ENCODE measurements at places on chromosomes 4 and X.
A peak's percentile ranks its signal among the peaks of the same experiment; 100 is the strongest.

DNA sequence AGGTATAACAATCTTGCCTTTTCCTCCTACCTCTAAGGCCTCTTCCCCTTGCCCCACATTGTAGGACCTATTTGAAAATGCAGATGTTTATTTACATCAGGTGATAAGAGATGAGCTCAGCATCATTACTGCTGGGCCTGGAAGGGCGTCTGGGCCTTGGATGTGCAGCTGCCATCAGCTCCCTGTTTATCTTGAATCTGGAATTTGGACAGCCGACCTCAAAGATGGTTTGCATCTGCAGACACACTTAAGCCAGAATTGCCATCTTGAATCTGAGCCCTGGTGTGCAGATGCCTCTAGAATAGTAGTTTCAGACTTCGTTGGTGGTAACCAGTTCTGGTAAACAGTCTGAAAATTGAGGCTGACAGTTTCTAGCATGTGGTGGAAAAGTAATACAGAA, 59.0 kb downstream of the FAM193A start:
- DNase-seq = no peak

DNA sequence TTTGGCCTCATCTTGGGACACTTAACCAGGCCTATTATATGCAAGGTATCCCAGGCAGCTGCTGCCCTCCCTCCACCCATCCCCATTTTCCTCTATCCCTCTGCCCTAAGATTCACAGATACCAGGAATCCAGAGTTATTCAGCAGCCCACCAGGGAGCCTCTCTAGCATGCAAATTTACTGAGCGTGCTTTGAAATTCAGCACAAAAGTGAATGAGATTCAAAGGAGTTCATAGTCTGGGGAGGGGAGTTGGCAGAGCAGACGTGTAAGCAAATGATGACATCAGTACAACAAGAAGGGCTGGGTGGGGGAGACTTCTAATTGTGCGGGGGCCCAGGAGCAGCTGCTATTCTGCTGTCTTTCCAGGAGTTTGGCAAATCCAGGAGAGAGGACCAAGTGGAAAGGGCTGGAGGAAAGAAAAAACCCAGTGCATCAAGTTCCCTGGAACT, 1.7 kb upstream of the MTM1 start:
- DNase-seq = no peak

DNA sequence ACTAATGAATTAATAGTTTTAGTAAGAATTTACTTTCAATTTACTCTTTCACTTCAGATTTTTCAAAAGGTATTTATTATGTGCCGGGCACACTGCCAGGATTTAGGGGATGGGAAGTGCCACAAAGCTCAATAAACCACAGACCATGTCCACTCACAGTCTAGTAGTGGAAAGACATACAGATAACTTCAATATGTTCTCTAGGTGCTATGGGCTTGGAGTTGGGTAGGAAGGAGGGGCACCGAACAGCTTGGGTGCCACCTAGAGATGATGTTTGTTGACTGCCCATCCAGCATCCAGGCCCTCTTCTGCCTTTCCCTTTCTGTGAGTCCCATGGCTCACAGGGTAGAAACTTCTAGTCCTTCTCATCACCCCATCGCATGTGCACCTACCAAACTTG, 17.8 kb downstream of the MFAP3L start:
- no peak for DNase-seq

GRCh38 chr4:147736458-147736857, 4.6 kb downstream of the ARHGAP10 start:
- DNase-seq = no peak

GRCh38 chr4:153963216-153963615, 174.3 kb upstream of the SFRP2 start:
- DNase-seq = no peak

GRCh38 chr4:89273741-89274141, 33.9 kb downstream of the GPRIN3 start:
- DNase-seq = no peak

- DNase-seq = no peak
These were observed 56.9 kb downstream of the SOWAHB start for GRCh38 chr4:76841026-76841425.

DNA sequence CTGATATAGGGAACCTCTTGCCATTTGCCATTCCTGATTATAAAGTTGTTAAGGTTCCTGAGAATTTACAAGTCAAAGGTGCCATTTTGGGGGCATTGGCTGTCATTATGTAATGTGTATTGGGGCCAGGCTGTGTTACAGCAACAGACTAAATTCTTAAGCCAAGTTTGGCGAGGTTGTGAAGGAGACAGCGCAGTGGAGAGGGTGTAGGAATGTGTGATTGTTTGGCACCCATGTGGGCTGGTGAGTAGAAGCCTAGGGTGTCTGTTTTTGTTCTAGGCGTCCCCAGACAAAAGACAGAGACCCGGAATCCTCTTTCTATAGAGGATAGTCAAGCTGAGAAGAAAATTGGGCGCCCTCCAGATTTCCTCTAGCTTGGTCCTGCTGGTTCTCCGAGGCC, 2535.3 kb downstream of the PCDH7 start:
- no peak for DNase-seq

DNA sequence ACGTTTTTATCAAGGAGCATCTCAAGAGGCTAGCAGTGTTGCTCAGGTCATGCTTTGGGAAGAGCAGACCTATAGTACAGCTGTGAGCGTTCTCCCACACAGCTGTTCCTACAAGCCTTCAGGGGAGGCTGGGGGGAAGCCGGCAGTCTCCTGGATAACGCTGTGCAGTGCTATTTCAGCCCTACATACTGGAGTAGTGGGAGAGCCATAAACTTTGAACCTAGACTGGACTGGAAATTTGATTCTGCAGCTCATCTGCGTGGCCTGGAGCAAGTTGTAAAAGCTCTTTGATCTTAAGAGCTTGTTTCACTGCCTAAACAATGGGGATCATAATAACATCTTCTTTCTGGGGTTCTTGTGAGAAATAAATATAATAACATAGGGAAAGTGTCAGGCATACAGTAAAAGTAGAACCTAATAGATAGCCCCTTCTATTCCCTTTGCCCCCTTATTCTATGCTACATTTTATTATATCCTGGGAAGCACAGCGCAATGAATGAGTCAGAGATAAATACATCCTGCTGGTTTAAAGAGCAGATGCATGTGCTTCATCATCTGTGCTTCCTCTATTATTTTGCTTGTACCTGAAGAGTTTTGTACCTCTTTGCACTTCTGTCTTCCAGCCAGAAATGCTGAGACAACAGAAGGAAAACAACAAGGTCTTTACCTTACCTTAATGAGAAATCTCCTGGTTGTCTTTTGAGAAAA, 14.7 kb upstream of the AMBN start:
- DNase-seq = no peak

DNA sequence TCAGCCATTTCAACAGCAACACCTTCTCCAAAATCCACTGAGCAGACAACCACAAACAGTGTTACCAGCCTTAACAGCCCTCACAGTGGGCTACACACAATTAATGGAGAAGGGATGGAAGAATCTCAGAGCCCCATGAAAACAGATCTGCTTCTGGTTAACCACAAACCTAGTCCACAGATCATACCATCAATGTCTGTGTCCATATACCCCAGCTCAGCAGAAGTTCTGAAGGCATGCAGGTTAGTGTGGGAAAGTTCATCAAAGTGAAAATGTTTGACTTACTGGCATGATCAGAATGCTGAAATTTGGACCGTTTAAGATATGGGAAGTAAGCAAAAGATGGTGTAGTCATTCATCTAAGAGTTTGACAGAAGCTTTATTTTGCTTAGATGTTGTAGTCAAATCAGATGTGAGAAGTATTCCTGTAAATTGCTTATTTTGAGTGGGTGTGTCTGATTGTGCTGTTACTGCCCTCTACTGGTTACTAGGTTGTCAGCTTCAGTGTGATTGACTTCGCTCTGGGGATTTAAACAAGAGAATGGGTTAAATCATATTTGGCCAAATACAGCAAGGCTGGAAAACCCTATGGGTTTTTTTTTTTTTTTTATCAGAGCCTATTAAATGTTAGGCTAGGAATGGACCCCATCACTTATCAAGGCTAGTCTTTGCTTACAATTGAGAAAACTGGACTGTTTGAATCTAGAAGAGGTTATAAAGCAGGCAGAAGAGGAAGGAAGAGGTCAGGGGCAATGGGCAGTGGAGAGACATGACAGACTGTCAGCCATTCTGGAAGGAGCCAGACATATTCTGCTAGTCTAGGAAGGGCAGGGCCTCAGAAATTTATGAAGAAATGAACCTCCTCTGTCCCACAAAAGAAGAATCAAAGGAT, 130.3 kb downstream of the DIPK2B start:
- DNase-seq = peak; percentile 56

DNA sequence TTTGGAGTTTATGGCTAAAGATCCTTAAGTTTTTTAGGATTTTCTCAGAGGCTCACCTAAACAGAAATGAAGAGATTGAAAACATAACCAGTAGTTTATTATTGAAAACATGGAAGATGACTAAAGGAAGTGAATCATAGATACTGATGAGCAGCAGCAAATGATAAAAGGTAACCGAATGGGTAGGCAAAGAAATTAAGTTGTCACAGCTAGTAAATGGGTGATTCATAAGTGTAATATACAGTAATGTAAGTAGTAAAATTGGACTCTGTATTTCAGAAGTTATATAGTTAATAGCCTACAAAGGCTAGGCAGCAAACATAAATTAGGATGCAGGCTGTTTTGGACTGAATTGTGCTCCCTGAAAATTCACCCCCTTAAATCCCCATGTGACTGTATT, 59.0 kb upstream of the ADGRA3 start:
- DNase-seq = no peak

DNA sequence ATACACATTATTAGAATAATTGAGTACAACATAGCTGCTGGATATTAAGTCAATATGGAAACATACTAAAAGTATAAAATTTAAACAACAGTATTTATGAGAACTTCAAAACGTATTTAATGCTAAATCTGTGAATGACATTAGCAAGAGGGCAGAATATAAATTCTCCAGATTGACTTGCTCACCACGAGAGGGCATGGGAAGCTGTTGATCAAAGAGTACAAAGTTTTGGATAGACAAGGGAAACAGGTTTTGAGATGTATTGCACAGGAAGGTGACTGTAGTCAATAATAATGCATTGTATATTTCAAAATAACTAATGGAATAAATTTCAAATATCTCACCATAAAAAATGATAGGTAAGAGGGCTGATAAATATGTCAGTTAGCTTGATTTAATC, 768.2 kb downstream of the CENPC start:
- DNase-seq = no peak

GRCh38 chr4:76904646-76905190, 6.8 kb upstream of the SOWAHB start:
- no peak for DNase-seq

GRCh38 chr4:124727331-124727890, 14.9 kb upstream of the ANKRD50 start:
- DNase-seq = no peak

DNA sequence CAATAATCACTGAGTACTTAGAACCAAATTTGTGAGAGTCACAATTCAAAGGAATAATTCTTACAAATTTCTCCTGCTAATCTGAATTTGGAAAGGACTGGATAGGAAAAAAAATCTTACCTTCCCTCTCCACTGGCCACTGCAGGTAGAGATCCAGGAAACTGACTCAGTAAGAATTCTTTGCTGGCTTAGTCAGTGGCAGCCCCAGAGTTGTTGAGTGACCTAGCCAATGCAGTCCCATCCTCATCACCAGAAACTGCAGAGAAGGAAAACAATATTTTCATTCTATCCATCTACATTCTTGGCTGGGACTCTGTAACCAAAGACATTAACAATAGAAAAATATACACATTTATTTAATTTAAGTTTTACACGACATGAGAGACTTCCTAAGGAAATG, 572.0 kb downstream of the ADGRL3 start:
- no peak for DNase-seq

- DNase-seq = peak; percentile 7
These were observed 29.3 kb downstream of the FAM199X start for GRCh38 chrX:104195489-104196084.

DNA sequence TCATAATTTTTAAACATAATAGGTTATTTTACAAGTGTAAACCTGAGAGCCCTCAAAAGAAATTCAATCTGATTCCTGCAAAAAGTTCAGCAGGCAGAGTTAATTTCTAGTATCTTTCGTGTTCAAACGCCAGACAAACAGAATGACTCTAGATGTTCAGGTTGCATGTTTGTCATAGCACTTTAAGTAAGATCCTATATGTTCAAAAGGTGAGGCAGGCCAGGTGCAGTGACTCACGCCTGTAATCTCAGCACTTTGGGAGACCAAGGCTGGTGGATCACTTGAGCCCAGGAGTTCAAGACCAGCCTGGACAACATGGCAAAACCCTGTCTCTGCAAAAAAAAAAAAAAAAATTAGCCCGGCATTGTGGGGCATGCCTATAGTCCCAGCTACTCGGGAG, 1.1 kb upstream of the RASSF6 start:
- no peak for DNase-seq

DNA sequence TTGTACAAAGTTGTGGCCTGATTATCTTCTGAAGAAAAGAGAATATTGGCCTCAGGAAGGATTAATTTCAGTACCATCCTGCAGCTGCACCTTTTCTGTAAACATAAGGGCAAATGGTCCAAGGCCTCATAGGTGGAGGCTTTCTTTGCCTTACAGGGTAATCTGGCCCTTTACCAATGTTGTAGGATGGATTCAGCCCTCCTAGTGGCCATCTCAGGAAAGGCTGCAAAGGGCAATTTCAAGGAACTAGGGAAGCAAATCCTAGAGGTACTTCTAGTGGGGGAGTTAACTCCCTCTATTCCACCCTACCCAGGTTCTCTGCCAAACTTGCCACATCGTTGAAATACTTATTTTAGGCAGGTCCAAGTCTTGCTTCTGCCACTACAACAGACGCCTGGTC, 57.6 kb downstream of the UGT2B11 start:
- no peak for DNase-seq

GRCh38 chr4:143653031-143653430, 47.4 kb downstream of the FREM3 start:
- DNase-seq = no peak

- no peak for DNase-seq
These were observed 7.2 kb downstream of the SH3BP2 start for GRCh38 chr4:2799971-2800690.

- no peak for DNase-seq
These were observed 36.0 kb upstream of the ASMTL start for GRCh38 chrX:1488745-1489144.
